Coronary artery (tissue), 2 donors: ENCODE measurements at places on chromosomes 1 and 21.
A peak's percentile ranks its signal among the peaks of the same experiment; 100 is the strongest.

DNA sequence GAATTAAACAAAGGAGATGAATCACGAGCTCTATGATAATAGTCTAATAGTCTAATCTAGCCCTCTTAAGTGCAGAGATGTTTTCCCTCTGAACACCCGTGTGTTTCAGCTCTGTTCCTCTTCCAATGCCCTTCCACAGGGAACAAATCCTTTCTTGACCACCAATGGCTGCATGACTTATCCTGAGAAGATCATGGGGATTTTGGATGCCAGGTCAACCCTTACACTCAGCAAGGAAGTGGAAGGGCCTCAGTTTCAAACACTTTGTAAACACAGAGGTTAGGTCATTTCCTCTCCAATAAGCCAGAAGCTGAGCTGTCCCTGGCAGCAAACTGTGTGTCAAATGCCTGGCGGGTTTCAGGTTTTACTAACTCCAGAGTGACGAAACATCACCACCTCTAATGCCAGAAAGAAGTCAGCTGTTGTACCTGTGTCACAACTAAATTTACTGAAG lies 200.0 kb downstream of the GABPA start:
- peak; percentile 82 for DNase-seq

DNA sequence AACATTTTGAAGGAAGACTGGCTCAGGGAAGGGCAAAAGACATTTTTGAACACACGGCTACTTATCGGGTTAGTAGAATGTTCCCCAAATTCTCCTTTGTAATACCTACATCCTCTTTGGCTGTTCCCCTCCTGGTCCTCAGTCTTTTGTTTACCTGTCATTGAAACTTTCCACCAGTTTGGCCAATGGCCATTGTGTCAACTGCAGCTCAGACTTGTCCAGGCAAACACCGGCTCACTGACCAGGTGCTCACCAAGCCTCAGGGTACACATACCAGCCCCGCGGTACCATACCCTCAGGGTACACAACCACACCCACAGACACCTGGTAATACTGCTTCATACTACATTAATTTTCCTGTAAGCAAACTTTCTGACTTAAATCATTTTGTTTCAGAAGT lies 84.8 kb upstream of the ZNF648 start:
- DNase-seq: no peak

- DNase-seq: no peak
Observed at GRCh38 chr1:24051206-24051945, 60.6 kb downstream of the MYOM3 start.

DNA sequence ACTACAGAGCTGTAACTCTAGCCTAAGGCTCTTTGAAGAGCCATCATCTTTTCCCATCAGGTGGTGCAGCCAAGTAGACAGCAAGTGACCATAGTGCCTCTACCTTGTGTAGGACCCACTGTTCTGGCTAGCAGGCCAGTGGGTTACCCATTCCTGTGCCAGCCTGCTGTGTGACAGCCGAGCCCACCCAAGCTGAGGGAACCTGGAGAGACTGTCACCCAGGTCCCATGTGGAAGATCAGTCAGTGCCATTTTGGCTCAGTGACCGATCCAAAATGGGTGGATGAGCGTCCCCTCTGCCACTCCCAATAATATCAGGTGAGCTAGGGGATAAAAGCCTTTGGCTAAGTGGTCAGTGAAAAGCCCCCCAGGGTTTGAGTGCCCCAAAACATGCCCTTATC lies 417.9 kb downstream of the MATN1 start:
- peak; percentile 38 for DNase-seq

DNA sequence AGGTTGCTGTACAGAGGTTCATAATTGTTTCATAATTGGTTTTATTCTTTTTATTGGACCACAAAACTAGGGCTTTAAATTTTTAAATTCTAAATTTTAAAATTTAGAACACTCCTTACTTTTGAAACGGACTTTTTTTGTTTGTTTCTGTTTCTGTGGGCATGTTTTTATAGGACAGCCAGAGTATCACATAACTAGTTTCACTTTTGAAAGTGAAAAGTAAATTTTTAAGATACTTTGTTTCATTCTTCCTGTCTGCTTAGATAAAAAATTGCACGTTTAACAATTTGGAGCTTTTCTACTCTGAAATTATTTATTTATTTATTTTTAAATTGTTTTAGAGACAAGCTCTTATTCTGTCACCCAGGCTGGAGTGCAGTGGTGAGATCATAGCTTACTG lies 29.7 kb downstream of the MDM4 start:
- no peak for DNase-seq

- DNase-seq: no peak
Observed at GRCh38 chr21:36211660-36212512, 55.3 kb downstream of the DOP1B start.

DNA sequence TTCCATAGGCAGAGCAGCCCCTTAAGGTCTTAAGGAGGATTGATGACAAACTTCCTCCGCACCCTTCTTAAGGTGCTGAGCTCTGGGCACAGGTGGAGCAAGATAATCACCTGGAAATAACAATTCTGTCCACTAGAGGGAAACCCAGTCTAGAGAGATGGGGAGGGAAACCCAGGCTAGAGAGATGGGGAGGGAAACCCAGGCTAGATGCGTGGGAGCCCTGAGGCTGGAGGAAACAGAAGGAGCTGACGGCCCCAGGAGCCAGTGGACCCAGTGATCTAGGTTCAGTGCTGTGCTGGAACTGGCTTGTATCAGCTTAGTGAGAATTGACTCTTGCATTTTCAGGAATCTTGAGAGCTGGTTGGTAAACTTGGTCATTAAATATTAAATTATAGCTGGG lies 17.8 kb upstream of the MYCL start:
- no peak for DNase-seq

- no peak for DNase-seq
Observed at GRCh38 chr1:164635059-164635802, 76.2 kb downstream of the PBX1 start.
